Sciatic nerve (tissue), 2 donors: ENCODE measurements at places on chromosomes 12 and 14.

GRCh38 chr14:99755068-99755405 is 38.2 kb upstream of the EML1 start:
- DNase-seq: peak; percentile 37

DNA sequence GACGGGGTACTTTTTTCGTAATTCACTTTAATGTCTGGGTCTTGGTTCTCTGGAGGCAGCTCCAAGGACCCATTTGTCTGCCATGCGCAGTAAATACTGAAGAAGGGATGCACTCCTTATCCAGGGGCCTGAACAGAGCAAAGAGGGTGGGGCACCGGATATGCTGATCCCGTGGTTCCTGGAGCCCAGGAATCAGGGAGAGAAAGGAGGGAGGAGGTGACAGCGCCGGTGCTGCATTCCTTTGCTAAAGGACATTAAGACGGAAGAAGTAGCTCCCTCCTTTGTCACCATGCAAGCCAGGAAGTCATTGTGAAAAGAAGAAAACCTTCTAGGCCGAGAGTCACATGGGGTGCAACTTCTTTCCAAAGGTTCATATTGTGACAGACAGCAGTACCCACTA is 1057.7 kb downstream of the VRK1 start:
- DNase-seq: no peak

- DNase-seq: no peak
Measured at GRCh38 chr12:109910969-109911348, 10.9 kb downstream of the TCHP start.

- no peak for DNase-seq
Measured at GRCh38 chr14:106442857-106443256, 916.5 kb downstream of the TMEM121 start.

- no peak for DNase-seq
Measured at GRCh38 chr12:1279050-1279449, 288.0 kb downstream of the ERC1 start.

GRCh38 chr14:91286530-91286937 is 42.0 kb upstream of the GPR68 start:
- DNase-seq: peak; percentile 86

DNA sequence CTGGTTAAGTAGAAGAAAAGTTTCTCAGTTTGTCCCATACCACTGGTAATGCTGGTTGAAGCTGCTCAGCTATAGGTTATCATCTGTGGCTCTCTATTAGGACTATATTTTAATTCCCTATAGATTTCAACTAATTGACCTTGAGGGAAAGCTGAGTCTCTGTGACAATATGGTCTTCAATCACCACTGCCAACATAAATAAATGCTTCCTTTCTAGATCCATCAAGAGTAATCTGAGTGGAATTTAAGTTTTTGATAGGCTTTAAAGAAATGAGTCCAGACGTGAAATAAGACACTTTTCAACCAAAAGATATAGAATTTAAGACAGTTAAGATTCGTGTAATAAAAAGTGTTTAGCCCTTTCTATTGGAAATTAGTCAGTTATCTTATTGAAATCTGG is 63.5 kb upstream of the MYF6 start:
- DNase-seq: no peak

GRCh38 chr12:72037006-72037795 is 98.6 kb downstream of the TPH2 start:
- no peak for DNase-seq

GRCh38 chr14:22597265-22597664 is 835 bp upstream of the ABHD4 start:
- no peak for DNase-seq

- no peak for DNase-seq
Measured at GRCh38 chr12:59040043-59040442, 119.7 kb upstream of the LRIG3 start.

DNA sequence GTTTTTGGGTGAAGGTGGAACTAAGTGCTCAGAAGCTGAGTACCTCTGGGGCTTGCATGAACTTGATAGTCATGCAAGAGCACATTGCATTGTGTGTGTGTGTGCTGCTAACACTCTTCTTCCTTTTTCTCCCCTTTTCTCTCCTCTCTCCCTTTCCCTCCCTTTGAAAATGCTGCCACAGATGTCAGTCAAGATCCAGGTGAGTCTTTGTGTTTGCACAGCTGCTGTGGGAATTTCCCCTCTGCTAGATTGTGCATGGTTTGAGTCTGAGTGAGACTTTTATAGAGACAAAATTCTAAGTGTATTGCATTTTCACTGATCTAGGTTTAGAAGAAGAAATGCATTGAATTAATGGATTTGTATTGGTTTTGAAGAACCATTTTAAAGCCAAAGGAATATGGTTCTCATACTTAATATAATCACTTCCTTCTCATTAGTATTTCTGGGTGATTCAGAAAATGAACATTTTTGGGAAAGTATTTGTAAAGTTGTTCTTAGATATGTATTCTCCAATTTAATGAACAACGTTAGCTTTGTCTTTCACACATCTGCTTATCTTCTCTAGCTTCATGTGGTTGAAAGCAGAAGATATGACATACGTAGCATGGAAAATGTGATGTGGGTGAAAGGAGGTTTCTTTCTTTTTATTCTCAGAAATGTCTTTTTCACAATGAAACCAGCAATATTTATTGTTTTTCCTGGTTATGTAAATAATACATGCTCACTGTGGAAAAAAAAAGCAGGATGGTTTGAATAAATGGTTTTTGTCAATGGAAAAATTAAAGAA is 108.5 kb downstream of the NRXN3 start:
- no peak for DNase-seq

DNA sequence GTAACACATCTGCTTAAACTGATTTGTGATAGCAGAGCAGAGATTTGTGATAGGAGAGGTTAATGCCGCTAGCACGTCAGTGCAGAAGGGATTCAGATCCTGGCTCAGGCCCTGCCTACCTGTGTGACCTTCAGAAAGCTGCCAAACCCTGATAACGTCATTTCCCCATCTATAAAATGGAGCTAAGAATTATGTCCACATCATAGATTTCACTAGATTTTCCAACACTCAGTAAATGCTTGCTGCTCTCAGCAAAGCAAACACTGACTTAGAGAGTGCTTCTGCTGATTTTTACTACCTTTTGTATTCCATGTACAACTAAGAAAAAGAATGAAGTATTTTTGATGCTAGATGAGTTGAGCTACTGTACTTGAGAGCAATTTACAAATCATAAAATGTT is 261.4 kb downstream of the ITPR2 start:
- DNase-seq: no peak

GRCh38 chr12:131711551-131712205 is 788 bp downstream of the SFSWAP start:
- DNase-seq: no peak
